AG20443 (cell line): ENCODE measurements at places on chromosomes 11 and 22.

- DNase-seq: peak; percentile 22
Measured at GRCh38 chr11:124970925-124971324, 16.9 kb downstream of the CCDC15 start.

DNA sequence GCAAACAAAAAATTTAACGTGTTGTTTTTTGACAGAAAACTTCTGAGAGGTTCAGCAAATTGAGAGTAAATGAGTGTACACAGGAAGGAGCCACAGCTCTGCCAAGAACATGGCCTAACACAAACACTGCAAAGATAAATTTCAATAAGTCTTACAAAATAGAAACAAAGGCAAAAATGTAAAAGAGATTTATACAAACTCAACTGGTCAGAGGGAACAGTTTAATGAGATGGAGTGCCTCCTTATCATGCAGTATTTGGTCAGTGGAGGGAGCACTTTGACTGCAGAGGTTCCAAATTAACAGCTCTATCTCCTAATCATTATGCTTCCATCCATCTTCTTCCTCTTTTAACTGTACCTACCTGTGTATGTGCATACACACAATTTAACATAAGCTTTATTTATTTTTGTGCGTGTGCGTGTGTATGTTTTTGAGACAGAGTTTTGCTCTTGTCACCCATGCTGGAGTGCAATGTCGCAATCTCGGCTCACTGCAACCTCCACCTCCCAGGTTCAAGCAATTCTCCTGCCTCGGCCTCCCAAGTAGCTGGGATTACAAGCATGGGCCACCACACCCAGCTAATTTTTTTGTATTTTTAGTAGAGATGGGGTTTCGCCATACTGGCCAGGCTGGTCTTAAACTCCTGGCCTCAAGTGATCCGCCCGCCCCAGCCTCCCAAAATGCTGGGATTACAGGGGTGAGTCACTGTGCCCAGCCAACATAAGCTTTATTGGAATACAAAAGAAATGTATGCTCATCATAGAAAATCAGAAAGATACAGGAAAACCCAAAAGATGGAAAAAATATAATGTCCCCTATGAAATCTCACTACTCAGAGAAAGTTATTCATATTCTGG lies 111.9 kb downstream of the MRTFA start:
- DNase-seq: no peak

DNA sequence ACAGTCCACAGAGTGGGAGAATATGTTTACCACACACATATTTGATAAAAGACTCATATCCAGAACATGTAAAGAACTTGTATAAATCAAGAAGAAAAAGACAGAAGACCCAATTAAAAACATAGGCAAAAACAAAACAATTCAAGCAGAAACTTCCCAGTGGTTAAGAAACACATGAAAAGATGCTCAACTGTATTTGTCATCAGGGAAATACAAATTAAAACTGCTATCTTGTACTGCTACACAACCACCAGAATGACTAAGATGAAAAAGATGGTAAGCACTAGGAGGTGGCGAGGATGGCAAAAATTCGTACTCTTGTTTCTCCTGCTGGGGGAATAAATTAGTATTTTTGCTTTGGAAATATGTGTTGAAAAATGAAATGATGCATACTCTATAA lies 192.3 kb upstream of the C11orf87 start:
- DNase-seq: no peak

DNA sequence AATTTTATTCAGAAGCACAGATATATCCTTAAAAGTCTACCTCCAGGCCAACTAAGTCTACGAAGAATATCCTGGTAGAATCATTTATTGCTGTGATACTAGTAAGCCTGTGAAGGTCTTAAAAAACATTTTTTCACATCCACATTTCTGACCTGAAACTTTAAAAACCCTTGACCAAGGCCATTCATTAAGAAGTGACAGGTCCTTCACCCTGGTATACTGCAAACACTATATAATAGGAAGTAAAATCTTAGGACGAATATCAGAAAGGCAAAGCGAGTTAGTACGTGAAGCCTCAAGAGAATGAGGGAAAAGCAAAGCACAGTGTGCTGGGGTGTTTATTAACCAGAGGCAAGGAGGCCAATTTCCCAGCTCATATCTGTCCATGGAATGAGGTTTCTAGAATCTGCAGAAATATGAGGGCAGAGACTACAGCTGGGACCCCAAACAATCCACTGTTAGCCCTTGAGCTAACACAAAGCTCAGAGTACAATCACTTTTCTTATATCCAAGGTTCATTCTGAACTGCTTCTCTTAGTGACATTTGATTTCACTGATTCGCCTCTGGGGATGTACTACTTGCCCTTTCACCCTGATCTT lies 71.0 kb downstream of the AMBRA1 start:
- DNase-seq: no peak

GRCh38 chr11:59625703-59626102 lies 10.1 kb upstream of the OSBP start:
- no peak for DNase-seq

- no peak for DNase-seq
Measured at GRCh38 chr22:34842630-34843029, 223.3 kb upstream of the ISX start.

DNA sequence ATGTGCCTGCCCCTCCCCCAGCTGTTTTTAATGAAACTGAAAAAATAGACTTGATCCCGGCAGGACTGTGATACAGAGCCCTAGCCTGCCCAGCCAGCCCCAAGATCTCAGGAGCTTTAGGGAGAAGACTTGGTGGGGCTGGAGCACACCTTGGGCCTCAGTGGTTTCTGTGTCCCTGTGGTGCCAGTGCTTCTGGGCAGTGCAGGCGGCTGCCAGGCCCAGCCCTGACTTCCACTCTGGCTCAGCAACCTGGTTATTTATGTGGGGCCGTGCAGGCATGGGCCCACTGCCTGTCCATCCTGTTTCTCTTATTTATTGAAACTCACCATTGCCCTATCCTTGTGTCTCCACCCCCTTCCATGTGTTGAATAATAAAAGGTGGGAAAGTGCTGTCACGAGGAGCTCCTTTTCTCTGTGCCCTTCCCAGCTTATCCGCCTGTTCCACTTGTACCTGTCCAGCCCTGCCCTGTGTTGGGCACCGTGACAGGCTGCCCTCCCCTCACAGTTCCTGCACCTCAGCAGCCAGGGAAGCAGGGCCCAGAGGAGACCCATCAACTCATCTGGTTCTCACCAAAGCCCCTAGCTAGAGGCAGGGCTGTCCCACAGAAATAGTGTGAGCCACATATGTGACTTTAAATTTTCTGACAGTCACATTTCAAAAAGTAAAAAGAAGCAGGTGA lies 20.2 kb downstream of the RELT start:
- no peak for DNase-seq

- peak; percentile 90 for DNase-seq
Measured at GRCh38 chr22:50146439-50147238, 23.9 kb upstream of the PANX2 start.

- DNase-seq: no peak
Measured at GRCh38 chr11:85756401-85757200, 54.3 kb downstream of the SYTL2 start.

DNA sequence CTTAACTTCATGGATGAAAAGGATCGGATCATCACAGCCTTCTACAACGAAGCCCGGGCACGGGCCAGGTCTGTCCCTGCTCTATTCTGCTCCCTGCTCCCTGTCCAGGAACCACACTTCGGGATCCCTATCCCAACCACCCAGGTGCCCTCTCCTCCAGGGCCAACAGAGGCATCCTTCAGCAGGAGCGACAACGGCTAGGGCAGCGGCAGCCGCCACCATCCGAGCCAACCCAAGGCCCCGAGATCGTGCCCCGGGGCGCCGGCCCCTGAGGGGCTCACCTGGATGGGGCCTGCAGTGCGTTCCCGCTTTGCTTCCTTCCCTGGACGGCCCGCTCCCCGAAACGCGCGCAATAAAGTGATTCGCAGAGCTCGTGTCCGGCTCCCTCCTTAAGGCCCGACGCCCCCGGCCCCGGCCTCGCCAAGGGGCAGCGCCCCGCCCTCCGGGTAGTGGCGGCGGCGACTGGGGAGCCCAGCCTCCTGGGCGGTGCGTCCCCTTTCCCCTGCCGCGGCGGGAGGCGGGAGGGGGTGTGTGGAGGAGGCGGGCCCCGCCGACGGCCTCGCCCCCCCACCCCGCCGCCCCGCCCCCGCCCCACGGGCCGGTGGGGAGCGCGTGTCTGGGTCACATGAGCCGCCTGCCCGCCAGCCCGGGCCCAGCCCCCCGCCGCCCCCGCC lies at the start of gene VEGFB:
TSS of gene VEGFB (plus strand) at position 672 of the 674 bp plus-strand sequence. CDS start 250 bp downstream, outside the sequence.
- peak; percentile 83 for DNase-seq

DNA sequence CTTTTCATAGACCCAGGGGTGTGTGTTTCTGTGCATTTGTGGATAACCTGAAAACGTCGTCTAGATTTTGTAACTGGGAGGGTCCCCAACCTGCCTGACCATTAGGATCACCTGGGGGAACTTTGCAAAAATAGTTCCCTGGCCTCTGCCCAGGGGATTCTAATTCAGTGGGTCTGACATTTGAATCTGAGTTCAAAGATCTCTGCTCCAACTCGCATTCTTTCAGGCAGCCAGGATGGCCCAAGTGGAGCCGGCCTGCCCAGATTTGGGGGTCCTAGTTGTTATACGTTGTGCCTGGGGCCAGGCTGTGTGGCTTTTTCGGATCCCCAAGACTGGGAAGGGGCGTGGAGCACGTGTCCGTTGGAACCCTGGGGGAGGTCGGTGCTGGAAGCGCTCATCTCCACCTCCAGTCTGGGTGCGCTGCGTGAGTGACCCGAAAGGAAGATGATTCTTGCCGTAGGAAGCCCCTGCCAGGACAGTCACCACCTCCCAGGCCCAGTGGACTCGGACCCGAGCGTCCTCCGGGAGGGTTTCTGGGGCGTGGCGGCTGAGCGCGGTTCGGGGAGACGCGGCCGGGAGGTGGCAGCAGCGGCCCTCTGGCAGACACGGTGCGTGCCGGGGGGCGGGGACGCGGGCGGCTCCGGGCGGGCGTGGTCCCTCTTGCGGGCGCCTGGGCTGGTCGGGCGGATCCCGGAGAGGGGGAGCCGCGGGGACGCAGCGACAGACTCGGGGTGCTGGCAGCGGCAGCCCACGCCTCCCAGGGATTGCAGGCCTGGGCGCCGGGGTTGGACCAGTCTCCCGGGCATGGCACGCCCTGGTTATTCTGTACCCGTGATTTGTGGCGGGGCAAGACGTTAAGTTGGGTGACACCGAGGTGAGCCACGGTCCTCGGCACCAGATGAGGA lies 29.2 kb upstream of the PLET1 start:
- DNase-seq: peak; percentile 97

DNA sequence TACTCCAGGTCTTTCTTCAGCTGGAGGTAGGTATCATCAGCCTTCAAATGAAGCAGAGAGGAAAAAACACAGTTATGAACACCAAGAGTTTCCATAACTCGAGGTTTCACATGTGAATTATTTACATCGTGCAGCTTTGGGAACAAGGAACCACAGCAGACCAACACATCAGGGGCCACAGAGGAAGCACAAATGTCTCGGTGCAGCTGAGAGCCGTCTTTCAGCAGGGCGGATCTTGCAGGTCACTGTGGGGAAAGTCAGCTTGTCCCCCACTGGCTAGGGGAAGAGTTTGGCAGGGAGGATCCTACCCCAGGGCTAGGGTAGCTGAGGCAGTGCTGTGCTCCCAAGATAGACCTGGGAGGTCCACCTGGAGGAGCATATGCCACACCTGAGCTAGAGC lies 74.7 kb downstream of the C11orf58 start:
- no peak for DNase-seq

DNA sequence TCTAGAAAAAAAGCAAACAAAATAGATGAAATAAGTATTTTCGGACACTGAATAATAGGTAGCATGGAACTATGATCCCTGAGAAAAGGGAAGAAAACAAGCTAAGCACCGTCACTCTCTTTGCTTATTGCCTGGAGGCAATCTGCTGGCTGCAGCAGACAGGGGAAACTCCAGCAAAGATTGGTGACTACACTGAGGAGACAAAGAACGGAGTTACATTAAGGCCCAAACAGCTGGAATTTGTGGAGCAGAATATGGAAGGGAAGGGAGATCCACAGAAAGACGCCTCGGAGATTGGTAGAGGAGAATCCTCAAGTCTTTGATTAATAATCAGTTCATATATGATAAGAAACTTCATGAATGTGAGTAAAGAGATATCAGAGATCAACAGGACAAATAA lies 150.2 kb downstream of the TYR start:
- DNase-seq: no peak

- no peak for DNase-seq
Measured at GRCh38 chr11:18575361-18575760, 13.2 kb downstream of the UEVLD start.

- no peak for DNase-seq
Measured at GRCh38 chr11:19458721-19459120, 218.0 kb upstream of the E2F8 start.

DNA sequence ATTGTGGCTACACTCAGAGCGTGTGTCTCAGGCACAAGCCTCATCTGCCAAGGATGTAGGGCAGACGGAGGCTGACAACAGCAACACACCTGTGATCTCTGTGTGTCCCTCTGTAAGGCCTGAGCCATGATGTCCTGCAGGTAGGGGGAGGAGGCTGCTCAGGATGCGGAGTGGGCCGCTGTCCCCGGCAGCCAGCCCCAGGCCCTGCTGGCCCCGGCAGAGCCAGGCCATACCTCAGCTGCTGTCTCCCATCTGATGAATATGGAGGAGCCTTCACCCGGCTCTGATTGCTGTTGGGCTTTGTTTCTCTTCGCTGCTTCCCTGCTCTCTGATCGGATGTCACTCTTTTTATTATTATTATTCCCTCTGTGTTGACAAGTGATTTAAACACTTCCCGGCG lies 83.6 kb upstream of the NCAM1 start:
- DNase-seq: no peak

GRCh38 chr22:23068096-23068831 lies 2.1 kb upstream of the GNAZ start:
- DNase-seq: no peak

GRCh38 chr22:21952586-21953571 lies at the start of gene PPM1F:
Gene PPM1F, minus strand, starts transcription at chr22:21952848. Its CDS starts 6,800 bp downstream, at chr22:21946048.
- peak; percentile 99 for DNase-seq

DNA sequence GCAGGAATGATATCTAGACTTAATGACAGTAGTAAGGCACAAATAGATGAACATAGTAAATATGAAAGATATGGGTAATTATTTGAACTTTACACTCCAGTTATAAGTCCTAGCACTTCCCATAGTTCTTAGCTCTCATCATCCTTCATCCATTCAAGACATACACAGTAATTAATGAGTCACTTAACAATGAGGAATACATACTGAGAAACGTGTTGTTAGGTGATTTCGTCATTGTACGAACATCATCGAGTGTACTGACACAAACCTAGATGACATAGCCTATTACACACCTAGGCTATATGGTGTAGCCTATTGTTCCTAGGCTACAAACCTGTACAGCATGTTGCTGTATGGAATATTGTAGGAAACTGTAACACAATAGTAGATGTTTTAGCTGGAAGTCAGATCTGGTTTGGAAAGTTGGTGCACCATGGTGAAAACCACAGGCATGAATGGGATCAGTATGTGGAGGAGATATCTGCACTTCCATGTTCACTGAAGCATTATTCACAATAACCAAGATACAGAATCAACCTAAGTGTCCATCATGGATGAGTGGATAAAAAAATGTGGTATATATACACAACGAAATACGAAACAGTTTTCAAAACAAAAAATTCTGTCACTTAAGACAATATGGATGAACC lies 229.9 kb upstream of the PITPNB start:
- DNase-seq: no peak
